ENCODE measurements at places on chromosomes 6 and 20.

GRCh38 chr20:33279261-33279910 lies 3.6 kb upstream of the BPIFB1 start:
- no peak for DNase-seq

DNA sequence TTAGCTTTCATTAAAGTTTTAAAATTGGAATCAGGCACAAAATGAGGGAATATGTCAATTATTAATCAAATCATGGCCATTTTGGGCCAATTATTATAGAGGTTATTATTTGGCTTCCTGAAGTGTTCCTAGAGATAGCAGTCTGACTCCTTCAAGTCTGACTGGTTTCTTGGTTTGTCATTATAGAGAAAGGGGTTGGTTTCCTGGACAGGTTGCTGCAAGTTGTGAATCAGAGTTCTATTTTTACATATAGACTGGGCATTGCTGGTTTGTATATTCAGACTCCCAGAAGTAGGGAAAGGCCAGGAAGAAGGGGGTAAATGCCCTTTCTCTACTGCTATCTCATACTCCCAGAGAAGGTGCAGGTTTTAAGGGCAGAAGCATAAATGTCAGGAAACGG lies 121.4 kb upstream of the CEP162 start:
- DNase-seq: no peak

GRCh38 chr6:150373260-150373701 lies 4.5 kb downstream of the IYD start:
- no peak for DNase-seq

DNA sequence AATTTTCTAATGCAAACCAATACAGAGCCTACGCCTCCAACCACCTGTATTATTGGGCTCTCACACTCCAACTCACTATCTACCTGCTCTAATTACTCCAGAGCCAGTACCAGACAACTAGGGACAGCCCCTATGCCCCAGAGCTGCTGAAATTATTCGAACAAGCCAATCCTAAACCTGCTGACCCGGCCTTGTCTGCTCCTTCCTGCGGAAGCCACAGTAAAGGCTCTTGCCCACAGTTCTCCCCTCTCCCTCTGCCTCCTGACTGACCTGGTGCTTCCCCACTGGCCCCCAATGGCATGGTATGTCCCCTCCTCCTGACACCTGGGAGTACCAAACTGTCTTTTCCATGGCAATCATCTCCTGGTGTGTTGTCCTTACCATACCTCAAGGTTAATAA lies 4.1 kb upstream of the TOX2 start:
- no peak for DNase-seq

DNA sequence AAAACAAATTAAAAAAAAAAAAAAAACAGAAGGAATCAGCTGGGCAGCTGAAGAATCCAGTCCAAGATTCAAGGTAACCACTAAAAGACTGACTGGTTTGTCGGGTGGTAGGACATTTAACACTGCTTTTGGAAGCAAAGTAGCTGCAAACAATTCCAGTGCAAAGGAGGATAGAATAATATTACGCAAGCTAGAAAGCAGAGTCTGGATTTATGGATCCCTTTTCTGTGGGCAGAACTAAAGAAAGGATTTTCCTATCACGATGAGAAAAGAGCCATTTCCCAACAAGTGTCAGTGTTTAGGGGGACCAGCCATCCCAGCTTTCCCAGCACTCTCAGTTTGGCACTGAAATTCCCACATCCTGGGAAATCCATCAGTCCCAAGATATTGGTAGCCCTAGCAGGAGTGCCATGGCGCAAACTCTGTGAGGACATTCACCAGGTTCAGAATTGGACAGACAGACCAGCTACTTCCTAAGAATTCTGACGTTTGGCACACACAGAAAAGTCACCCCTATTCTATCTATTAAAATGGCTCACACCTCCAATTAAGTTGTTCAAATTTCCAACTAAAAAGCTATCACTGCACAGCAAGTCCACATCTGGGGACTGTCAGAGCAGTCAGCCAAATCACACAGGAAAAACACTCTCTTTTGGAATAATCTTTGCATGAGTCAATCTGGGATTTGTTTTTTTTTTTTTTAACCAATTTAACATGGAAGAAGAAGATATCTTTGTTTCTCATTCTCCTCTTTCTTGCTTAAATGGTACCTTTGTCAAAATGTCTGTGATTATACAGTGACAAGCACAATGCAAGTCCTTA lies 356.8 kb upstream of the ARID1B start:
- no peak for DNase-seq

DNA sequence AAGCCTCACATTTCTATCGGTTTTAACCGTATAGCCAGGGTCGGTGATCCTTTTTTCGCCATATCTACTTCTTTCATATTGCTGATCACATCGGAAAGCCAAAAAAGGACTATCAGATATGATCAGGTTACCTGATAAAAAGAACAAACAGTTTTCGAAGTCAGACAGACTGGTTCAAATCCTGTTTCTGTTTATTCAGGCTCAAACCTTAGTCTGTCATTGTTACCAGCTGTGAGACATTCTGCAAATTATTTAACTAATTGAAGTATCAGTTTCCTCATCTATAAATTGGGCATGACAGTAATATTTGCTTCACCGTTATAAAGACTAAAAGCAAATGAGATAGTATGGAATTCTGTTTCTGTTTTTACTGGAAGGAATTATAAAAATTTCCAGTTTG lies 111.3 kb downstream of the TSHZ2 start:
- no peak for DNase-seq

GRCh38 chr6:113480616-113481015 lies 376.5 kb upstream of the MARCKS start:
- no peak for DNase-seq

GRCh38 chr6:133757335-133757734 lies 131.6 kb upstream of the TCF21 start:
- no peak for DNase-seq

DNA sequence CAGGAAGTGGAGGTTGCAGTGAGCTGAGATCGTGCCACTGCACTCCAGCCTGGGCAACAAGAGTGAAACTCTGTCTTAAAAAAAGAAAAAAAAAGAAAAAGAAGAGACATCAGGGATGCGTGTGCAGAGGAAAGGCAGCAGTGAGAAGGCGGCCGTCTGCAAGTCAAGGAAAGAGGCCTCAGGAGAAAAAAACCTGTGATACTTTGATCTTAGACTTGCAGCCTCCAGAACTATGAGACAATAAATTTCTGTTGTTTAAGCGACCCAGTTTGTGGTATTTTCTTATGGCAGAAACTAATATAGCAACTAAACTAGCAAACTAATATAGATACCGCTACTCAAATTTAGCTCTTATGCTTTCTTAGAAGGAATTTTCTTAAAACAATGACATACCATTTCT lies 36.1 kb downstream of the FGD2 start:
- DNase-seq: no peak

DNA sequence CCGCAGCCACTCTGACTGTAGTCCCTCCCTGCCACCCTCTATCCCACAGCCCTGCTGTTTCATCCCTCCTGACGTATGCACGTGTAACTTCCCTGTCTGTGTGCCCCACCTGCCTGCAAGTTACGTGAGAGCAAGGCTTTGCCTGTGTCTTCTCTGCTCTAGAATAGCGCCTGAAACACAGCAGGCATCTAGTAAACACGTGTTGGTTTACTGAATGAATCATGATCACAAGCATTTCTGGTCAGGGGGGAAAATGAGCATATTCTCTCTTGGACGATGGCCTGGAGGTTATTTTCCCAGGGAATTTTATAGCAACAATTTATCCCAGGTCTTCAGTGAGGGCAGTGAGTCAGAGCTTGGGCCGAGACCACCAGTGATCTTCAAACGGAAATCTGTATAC lies 38.3 kb downstream of the PSMG4 start:
- DNase-seq: no peak

DNA sequence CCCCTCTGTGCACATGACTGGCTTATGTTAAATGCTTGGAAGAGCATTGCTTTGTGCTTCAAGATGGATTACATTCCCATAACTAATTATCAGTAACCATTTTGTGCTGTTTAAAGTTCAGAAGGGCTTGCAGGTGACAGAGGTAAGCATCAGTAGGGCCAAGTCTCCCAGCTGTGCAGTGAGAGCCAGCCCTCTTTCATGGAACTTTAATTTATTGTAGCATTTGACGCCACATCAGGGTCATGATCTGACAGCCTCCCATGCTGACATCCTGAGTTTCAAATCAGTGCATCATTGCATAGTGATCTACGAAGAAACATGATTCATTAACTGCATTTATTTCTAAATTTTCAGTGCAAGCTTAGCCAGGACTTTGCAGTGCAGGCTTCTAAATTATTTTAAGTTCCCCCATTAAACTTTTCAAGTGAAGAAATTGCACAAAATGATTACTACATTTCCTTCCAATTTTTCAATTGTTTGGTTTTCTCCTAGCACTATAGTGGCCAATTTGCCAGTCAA lies 380.9 kb downstream of the UTRN start:
- no peak for DNase-seq

DNA sequence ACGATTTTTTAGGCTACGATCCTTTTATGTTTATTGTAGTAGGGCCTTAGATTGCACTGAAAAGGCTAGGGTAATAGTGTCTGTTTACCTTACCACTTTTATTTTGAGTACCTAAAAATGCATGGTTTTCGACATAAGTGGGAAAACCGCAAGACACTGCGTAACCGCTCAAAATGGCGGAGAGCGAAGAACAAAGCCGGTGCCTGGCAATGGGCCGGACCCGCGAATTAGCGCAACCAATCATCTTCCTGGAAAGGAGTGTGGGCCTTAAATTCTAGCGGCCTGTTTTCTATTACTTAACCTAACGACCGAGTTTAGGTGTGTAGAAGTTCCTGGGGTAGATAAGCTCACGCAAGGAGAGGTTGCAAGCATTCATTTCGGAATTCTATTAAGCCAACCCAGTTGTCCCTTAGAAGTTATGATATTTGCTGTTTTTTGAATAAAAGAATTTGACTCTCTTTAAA lies 118.0 kb downstream of the HFE start:
- peak; percentile 53 for DNase-seq

DNA sequence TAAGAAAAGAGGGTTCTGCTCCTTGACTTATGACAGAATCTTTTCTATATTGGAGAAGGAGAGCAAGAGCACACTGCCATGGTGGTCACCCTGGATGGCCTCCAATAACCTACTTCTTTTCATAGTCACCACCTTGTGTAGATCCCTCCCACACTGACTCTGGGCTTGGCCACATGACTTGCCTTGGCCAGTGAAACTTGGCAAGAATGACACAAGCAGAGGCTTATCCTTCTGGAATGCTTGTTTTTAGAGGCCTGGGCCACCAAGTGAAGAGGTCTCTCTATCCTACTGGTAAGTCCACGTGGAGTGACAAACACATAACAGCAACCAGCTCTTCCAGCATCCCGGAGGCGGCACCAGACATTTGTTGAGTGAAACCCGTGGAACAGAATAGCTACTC lies 349.4 kb upstream of the JARID2 start:
- no peak for DNase-seq

DNA sequence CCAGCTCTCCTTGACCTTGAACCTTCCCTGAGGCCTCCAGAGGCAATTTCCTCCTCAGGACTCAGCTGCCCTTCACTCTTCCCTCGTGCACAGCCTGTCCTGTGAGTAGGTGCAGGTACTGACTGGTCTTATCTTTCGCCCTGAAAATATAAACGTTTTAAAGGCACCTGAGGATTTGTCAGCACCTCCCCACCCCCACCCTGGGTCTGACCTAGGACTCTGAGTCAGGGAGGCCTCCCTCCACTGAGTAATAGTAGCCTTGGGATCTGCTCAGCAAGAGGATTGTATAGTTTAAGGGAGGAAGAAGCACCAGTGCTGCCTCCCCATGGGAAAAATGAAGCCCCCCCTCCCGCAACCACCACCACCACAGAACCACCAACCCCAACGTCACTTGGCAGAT lies 54.6 kb downstream of the PPARD start:
- DNase-seq: no peak

- DNase-seq: no peak
Measured at GRCh38 chr20:50186987-50187402, 3.6 kb upstream of the CEBPB start.

- DNase-seq: no peak
Measured at GRCh38 chr6:131510591-131510990, 62.4 kb upstream of the ARG1 start.

DNA sequence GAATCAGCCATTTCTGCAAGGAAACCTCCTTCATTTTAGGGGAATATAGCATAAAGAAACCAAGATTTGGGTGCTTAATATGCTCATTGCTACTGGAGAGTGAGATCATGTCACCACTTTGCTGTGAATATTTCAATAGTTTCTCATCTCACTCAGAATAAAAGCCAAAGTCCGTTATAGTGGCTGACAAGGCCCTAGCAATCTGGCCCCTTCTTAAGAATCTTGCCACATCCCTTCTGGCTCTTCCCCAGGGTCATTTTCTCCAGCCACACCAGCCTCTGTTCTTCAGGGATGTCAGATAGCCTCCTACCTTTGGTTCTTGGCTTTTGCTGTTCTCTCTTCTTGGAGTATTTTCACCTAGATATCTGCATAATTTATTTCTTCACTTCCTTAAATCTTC lies 24.8 kb upstream of the MLIP start:
- DNase-seq: no peak

GRCh38 chr6:157215717-157216116 lies 107.6 kb downstream of the TMEM242 start:
- no peak for DNase-seq

DNA sequence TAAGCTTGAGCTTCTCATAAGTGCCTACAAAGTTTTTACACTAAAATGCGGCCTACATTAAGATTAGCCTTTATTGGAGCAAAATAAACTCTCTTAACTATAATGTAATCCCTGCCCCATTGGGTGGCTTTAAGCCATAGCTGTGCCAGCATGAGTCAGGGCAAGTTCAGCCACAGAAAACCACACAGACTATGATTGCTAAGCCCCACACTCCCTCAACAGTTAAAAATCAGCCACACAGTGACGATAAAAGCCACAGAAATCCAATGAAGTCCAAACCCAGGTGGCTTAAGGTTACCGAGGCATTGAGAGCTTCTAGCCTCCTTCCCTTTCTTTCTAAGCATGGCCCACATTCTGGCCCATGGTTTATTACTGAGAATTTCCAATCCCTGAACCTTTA lies 61.6 kb downstream of the GRM1 start:
- DNase-seq: no peak

GRCh38 chr6:47239546-47239945 lies 70.2 kb downstream of the TNFRSF21 start:
- DNase-seq: no peak
